Suppressor macrophage treated with lipopolysaccharide for 4 hours (primary cell): ENCODE measurements at places on chromosomes 4 and X.

DNA sequence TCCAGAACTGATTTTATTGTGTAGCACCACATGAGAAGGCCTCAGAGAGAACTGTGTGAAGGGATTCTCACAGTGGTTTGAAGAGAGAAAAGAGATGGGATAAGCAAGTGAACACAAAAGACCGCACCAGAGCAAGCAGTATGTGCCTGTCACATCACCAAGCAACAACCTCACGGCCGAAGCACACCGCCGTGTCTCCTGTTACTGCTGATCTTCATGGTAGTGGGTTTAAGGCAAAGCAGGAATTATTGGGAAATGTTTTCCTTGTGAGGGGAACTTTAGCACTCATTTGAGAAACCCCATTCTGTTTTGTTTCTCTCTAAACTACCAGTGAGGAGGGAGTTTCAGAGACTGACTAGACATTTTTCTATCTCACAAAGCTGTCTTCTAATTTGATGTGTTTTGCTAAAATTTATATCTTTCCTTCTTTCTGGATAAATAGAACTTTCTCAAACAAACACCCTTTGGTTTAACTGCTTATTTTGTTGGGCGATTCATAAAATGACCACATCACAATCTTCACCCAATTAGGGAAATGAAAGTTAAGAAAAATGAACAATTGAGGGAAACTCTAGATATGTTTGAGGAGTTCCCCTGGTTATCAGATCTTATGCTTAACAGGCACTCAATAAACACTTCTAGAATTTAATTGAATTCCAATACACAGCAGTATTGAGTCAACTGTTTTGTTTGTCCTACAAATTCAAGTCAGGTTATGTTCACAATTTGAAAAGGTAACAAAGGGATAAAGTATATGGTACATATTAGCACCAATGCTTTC is 16.5 kb downstream of the SH3KBP1 start:
- peak; percentile 31 for DNase-seq

GRCh38 chr4:87049508-87049907 is 114.7 kb downstream of the AFF1 start:
- no peak for DNase-seq

GRCh38 chr4:85152480-85152879 is 186.0 kb upstream of the WDFY3 start:
- no peak for DNase-seq

DNA sequence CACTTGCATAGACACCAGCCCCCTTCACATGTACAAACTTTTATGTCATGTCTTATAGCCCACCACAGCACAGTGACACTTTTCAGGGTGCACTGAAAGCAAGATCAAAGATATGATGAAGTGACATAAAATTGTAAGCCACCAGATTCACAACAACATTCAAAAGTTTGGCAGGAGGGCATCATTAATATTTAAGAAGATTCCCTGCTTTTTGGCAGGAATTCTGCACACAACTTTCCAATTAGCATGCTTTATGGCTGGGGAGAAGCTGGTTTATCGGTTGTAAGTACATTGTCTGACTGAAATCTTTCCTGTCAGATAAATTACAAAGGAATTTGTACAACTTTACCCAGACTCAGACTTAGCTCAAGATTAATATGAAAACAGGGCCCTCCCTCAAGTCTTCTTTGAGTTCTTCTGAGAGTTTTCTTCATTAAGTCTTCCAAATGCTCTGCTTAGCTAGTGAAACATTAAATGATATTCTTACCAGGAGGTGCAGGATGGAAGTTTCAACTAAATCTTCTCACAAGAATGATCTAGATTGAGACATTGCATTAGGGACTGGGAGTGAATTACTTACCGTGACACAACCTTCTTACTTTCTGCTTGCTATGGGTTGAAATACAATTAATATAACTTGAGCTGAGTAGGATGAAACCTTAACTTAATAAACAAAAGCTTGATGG is 523.8 kb downstream of the PPARGC1A start:
- no peak for DNase-seq

DNA sequence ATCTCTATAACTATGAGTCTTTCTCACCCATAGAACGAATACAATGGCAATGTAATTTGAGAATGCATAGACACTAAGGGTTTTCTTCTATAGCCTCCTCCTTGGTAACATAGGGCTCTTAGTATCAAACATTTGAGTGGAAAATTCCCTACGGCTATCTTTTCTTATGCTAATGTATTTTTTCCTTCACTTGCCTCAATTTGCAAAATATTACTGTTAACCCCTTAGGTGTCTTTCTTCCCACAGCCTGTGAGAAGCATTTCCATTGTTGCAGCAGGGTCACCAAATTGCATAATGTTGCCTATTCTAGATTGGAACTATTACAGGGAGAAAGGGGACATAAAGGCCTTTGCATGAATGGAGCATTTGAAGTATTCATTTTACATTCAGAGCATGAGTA is 140.5 kb upstream of the RAPGEF2 start:
- no peak for DNase-seq

DNA sequence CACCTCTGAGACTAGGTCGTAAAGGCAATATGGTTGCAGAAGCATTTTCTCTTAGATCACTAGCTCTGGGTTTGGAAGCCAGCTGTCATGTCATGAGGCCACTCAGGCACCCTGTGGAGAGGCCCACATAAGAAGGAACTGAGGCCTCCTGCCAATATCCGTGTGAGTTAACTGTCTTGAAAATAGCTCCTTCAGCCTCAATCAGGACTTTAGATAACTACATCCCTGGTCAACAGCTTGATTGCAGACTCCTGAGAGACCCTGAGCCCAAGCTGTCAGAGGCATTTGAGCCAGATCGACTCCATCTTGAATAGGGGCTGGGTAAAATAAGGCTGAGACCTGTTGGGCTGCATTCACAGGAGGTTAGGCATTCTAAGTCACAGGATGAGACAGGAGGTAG is 15.1 kb upstream of the REPS2 start:
- no peak for DNase-seq
